AG04450 (cell line): ENCODE measurements at places on chromosomes 7 and 10.

- DNase-seq, result no peak
Observed at GRCh38 chr7:154736389-154736788, 266.5 kb downstream of the PAXIP1 start.

- DNase-seq, result no peak
Observed at GRCh38 chr10:86366033-86366901, at the start of gene GRID1. TSS of gene GRID1 (minus strand) at chr10:86366795.

GRCh38 chr7:46202379-46202778, 281.3 kb upstream of the IGFBP3 start:
- DNase-seq, result no peak

- DNase-seq, result no peak
Observed at GRCh38 chr7:100563809-100564400, 9.8 kb downstream of the SAP25 start.

DNA sequence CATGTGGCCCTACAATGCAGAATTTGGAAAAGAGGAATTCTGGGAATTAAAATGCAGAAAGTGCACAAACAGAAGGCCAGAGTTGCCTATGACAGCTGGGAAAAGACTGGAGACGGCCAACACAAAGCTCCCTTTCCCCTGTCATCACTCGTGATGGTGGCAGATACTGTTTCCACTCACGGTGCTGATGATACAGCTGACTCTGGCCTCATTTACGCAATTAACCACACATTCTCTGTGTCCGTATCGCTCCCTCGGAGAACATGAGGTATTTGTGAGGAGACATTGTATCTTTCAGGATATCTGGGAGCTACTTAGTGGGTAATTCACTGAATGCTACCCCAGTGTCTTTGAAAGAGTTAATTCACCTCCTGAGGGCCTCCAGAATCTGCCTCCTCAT, 172.8 kb downstream of the TAX1BP1 start:
- DNase-seq, result no peak

DNA sequence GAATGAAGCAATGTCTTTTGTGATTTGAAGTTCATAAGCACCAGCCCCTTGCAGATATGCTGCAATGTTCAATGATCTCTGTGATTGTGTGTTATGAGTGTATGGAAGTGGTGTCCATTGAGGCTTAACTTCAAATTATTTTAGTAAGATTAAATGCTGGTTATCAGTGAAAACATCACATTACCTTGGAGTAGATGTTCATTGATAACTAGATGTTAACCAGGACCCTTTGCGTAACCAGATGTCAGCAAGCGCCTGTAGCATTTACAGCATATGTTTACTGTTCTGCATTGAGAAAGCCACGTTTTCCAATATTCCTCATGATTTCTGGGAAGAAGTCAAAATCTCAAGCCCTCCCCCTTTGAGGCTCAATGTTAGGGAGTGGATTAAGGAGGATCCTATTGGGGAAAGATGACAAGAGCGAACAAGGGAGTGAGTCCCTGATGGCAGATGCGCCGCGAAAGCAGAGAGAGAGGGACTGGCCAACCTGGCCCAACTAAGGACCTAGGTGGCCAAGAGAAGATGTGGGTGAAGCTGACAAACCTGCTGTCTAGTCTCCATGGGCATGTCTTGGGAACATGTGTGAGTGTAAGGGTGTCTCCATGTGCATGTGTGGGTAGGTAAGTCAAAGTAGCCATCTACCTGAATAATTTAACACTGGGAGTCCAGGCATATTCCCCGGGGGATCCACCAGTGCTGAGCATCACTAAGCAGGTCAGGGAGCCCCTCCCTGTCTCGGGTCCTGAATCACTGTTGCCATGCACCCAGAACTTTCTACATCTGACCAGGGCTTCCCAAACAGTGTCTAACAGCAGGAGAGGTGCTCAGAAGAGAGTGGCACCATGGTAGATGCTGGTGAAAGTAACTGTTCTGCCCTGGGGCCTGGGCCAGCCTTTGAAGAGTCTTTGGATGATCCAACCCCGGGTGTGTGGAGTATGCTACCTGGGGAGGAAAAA, 141.6 kb upstream of the GDF10 start:
- no peak for DNase-seq

DNA sequence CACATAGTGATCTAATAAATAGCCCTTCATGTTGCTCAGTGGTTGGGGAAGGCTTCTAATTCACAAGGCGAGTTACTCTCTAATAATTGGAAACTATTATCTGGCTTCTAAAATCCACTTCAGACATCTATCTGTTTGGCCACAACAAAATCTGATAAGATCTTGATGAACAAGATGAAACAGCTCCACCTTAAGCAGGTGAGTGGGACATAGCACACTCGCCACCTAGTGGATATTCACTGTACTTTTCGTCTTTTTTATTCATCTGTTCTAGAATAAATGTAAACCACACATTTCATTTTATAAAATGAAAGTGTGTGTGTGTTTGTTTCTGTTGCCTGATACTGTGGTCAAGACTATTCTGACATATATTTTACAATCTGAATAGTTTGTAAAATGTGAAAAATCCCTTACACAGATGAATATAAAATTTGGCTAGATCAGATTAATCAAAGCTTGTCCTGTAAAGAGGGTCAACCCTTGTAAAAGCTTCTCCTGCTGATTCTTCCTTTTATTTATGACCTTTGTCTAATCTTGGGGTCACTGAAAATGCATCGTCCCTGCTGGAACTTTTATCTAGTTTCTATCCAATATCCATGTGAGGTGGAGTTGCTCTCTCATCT, 26.5 kb upstream of the CNTNAP2 start:
- no peak for DNase-seq

GRCh38 chr10:12490963-12491362, 141.6 kb downstream of the CAMK1D start:
- DNase-seq, result no peak

- peak; percentile 56 for DNase-seq
Observed at GRCh38 chr10:114825513-114826253, 4.1 kb downstream of the FHIP2A start.
